ENCODE measurements at places on chromosomes 7 and 10.

DNA sequence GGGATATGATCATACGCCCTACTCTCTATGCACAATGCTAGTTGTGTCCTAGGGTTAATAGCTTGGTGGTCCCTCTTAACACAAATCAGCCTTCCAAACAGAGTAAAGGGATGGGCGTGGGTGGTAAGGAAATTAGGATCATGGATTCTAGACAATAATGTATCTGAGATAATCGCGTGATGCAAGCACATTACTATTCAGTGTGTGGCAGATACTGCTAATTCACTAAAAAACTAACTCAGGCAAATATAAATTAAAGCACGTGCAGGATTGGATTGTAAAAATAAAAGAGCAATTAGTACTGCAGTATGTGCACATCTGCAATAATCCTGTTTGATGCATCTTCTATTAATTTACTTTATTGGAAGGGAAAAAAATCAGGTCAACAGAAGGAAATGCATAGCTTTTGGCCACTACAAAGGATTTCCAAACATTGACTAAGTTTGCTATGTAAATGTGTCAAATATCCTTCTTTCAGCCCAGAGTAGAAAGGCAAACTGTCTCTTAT lies 22.0 kb downstream of the TWIST1 start:
- DNase-seq, result no peak

DNA sequence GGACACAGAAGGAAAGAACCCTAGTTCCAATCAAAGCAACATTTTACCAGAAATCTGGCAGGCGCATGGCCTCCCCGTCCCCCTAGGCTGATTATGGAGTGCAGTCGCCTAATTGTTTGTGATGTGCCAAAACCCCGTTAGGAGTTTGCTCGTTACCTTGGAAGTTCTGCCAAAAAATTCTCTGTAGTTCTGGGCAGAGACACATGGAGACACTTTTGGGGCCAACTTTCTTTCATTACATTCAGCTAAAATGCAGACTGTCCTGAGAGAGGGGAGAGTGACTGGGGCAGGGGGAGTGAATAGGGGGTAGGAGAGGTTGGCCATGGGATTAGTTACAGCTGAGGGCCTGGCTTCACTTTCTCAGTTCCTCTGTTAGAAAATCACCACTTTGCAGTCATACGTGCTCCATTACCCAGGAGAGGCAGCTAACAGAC lies 158.0 kb upstream of the NPVF start:
- DNase-seq, result no peak

GRCh38 chr10:121448766-121449421 lies 149.3 kb downstream of the FGFR2 start:
- no peak for DNase-seq

- no peak for DNase-seq
These were observed 72.5 kb upstream of the BTBD16 start for GRCh38 chr10:122198631-122199030.

- DNase-seq, result peak; percentile 27
These were observed 10.0 kb downstream of the KLF6 start for GRCh38 chr10:3774814-3775695.

- DNase-seq, result no peak
These were observed 176.8 kb downstream of the CPEB3 start for GRCh38 chr10:92113911-92114600.

DNA sequence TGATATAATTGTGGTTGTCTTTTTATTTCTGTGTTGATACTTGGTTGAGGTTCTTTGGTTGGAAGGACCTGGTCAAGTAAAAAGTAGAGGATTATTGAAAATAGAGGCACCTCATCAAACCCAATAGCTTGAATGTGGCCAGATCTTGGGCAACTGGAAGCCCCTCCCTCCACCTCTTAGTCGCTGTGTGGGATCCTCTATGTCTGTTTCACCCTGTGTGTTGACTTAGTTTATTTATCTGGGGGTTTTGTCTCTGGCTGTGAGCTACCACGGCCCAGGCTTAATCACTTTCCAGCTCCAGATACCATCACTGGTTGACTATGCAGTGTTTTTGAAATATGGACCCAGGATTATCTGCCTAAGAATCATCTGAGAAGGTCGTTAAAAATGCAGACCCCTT lies 58.3 kb downstream of the AP3M1 start:
- no peak for DNase-seq

GRCh38 chr7:117888627-117889026 lies 15.4 kb upstream of the CTTNBP2 start:
- DNase-seq, result no peak

DNA sequence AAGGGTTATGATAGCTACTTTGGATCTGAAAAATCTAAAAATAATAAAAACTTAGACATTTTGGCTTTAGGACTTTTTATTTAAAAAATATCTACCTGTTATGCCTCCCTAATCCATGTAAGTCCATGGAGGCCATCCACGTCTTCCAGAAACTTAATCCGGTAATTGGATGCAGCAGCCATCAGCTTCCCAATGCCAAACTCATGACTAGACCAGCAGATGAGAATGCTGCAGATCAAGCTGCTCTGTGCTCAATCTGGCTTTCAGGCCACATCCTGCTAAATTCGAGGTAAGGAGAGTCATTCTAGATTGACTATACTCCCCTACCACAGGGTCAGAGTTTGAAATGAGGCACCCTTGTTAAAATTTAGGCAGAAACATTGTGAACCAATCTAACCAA lies 168.5 kb upstream of the TCERG1L start:
- no peak for DNase-seq

GRCh38 chr10:89520706-89521105 lies 14.7 kb downstream of the SLC16A12 start:
- DNase-seq, result no peak

DNA sequence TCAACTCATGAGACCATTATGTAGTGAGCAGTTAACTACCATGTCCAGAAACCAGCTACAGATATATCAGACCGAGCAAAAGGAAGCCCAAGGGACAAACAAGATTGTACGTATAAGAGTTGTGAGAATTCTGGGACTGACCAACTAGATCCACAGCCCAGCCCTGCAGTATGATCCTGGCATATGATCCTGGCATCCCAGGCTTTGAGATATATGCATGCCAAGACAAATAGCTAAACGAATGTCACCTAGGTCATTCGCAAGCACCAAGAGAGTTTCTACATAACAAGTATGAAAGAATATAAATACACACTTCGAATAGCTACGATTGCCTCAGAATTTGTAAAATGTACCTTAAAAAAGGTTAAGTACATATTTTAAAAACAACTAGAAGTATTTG lies 56.4 kb upstream of the PMPCB start:
- no peak for DNase-seq

- no peak for DNase-seq
These were observed 158.5 kb downstream of the TRIL start for GRCh38 chr7:28799619-28800018.

DNA sequence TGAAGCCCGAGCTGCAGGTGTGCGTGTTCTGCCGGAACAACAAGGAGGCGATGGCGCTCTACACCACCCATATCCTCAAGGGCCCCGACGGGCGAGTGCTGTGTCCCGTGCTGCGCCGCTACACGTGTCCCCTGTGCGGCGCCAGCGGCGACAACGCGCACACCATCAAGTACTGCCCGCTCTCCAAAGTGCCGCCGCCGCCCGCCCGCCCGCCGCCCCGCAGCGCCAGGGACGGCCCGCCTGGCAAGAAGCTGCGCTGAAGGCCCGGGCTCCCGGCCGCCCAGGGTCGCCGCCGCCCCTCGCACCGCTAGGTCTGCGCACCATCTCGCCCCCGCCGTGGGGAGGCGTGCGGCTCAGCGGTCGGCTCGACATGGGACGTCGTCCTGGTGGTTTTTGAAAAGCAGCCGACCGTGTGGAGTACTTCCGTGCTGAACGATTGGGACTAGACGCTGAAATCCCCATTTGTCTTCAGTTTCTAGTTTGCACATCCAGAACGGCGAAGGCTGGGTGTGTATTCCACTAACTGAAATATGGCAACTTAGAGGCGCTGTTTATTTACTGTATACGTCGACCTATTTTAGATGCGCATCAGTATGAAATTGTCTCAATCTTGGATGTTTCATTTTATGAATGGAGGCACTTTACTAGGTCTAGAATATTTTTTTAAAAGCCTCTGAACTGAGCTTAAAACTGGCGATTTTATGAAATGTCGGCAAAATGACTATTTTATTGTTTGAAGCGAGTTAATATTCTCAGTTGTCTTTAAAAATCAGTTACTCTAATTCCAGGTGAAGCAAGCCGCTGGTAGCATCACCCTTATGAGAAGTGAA lies 1.1 kb downstream of the NANOS1 start:
- peak; percentile 12 for DNase-seq

GRCh38 chr10:29257106-29257783 lies 31.6 kb upstream of the LYZL1 start:
- no peak for DNase-seq

- DNase-seq, result no peak
These were observed 226.0 kb downstream of the CHCHD3 start for GRCh38 chr7:132855901-132856300.

- no peak for DNase-seq
These were observed 43.0 kb upstream of the COL1A2 start for GRCh38 chr7:94351703-94352102.

- no peak for DNase-seq
These were observed 3.2 kb downstream of the GLI3 start for GRCh38 chr7:42233695-42234331.

GRCh38 chr7:54080971-54081370 lies 461.2 kb upstream of the VSTM2A start:
- DNase-seq, result no peak

All from CD8-positive, alpha-beta memory T cell (primary cell).